Activated CD8-positive, alpha-beta memory T cell treated with anti-CD3 and anti-CD28 coated beads for 36 hours (primary cell): ENCODE measurements at places on chromosomes 6 and 20. TPM values are rescaled to one million over a fixed set of nuclear protein-coding genes. Genes with fewer than 3 reads are reported as not detected.

Gene SYCP2L
- not detected for total RNA-seq

Gene ZNF165
- 2.2 TPM for total RNA-seq

Gene MAP1LC3A
- total RNA-seq, result 1.8 TPM

Gene DEFB115
- not detected for total RNA-seq

Gene LYRM2
- total RNA-seq, result 37.6 TPM

Gene VSX1
- not detected for total RNA-seq

Gene C4B
- 2.5 TPM for total RNA-seq

Gene TBX18
- total RNA-seq, result not detected

Gene GPANK1
- total RNA-seq, result 44.6 TPM

Gene HTR1E
- not detected for total RNA-seq

Gene CALHM6
- total RNA-seq, result 5.0 TPM

Gene MATN4
- total RNA-seq, result 0.36 TPM

Gene STX11
- total RNA-seq, result 24.7 TPM

Gene PROKR2
- total RNA-seq, result 0.15 TPM

Gene CST4
- not detected for total RNA-seq

Gene CPNE5
- 0.61 TPM for total RNA-seq

Gene NFKBIL1
- 12.3 TPM for total RNA-seq

Gene CRIP3
- total RNA-seq, result 1.2 TPM

Gene SDHAF4
- 12.2 TPM for total RNA-seq

Gene EZR
- 266 TPM for total RNA-seq

Gene FNDC11
- total RNA-seq, result 0.19 TPM

Gene DLK2
- 1.2 TPM for total RNA-seq

Gene IL20RA
- not detected for total RNA-seq

Gene MAVS
- total RNA-seq, result 32.4 TPM

Gene CCM2L
- total RNA-seq, result not detected

Gene LST1
- total RNA-seq, result 16.3 TPM

Gene TNNC2
- total RNA-seq, result not detected

Gene BACH2
- total RNA-seq, result 52.1 TPM

Gene KCNG1
- total RNA-seq, result 4.3 TPM

Gene SLC2A4RG
- total RNA-seq, result 31.0 TPM

Gene SIRPG
- total RNA-seq, result 16.5 TPM

Gene WASF1
- 2.9 TPM for total RNA-seq

Gene HLA-DOA
- 4.8 TPM for total RNA-seq

Gene BHLHE23
- total RNA-seq, result not detected

Gene LY6G6C
- total RNA-seq, result not detected

Gene BEND6
- total RNA-seq, result not detected

Gene SLPI
- not detected for total RNA-seq

Gene SCRT2
- total RNA-seq, result not detected

Gene PLCB4
- not detected for total RNA-seq
